ENCODE measurements at places on chromosomes 12 and 14. TPM values are rescaled to one million over a fixed set of nuclear protein-coding genes. Genes with fewer than 3 reads are reported as not detected.

SLC7A7 gene
- 0.58 TPM for total RNA-seq

DBX2 gene
- not detected for total RNA-seq

KRT77 gene
- total RNA-seq = not detected

MON2 gene
- total RNA-seq = 39.3 TPM

ANKRD9 gene
- 12.6 TPM for total RNA-seq

TAS2R42 gene
- not detected for total RNA-seq

SOAT2 gene
- total RNA-seq = 5.9 TPM

INHBC gene
- total RNA-seq = not detected

WNT5B gene
- 5.8 TPM for total RNA-seq

SERPINA9 gene
- not detected for total RNA-seq

LRRC9 gene
- total RNA-seq = not detected

SLC4A8 gene
- total RNA-seq = 9.2 TPM

GLS2 gene
- 1.1 TPM for total RNA-seq

DNA sequence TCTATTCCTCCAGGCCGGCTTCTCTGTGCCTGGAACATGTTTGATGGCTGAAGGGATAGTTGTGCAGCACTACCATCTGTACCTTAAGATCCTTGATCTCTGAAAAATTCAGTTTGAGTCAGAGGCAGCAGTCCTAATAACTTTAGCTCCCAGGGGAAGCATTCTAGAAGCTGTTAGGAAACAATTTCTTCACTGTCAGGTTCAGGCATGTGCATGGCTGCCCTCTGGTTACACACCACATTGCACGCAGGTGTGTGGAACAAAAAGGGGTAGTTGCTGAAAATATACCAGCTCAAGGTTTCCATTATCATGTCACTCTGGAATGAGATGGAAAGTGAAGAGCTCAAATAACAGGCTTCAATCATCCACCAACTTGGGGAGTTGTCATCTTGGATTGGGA is 80.1 kb downstream of the CHST11 start:
- no peak overlapping the region for H3K4me3 ChIP-seq
- H3K4me1 ChIP-seq = peaks cover 53% of the 10 kb centered on the region
- peaks cover 50% of the 10 kb centered on the region for H3K36me3 ChIP-seq
- no peak overlapping the region for H3K27ac ChIP-seq
- H3K27me3 ChIP-seq = no peaks in the 10 kb centered on the region

- peak; percentile 44 for DNase-seq
- peaks cover 10% of the 10 kb centered on the region for H3K4me1 ChIP-seq
- H3K27me3 ChIP-seq = peaks cover 78% of the 10 kb centered on the region
Measured at GRCh38 chr12:1630133-1630826, 1.2 kb downstream of the WNT5B start.

GRCh38 chr12:88299567-88300101 is 157.5 kb downstream of the TMTC3 start:
- peaks cover 31% of the 10 kb centered on the region for H3K4me1 ChIP-seq
- peak overlapping the region; percentile 2 for H3K4me3 ChIP-seq
- peak; percentile 85 for DNase-seq
- H3K36me3 ChIP-seq = peaks cover 5% of the 10 kb centered on the region

DNA sequence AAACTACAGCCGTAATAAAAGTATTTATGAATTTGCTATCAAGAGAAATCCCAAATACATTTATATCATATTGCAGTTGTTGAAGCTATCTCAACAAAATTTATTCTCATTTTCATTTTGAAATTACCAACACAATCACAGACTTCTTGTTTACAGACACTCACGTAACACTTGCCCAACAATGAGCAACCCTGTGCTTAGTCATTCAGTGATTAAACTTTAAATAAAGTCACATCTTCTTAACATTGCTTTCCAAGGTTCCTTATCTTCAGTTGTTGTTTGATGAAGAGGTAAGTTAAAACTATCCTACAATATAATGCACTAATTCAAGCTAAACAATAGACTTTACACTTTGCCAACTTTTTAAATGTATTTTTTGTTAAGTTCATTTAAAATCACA is 601.8 kb downstream of the SLC16A7 start:
- H3K4me3 ChIP-seq = no peak overlapping the region
- no peak overlapping the region for H3K27ac ChIP-seq
- no peak for DNase-seq
- H3K36me3 ChIP-seq = no peaks in the 10 kb centered on the region
- no peaks in the 10 kb centered on the region for H3K4me1 ChIP-seq

DNA sequence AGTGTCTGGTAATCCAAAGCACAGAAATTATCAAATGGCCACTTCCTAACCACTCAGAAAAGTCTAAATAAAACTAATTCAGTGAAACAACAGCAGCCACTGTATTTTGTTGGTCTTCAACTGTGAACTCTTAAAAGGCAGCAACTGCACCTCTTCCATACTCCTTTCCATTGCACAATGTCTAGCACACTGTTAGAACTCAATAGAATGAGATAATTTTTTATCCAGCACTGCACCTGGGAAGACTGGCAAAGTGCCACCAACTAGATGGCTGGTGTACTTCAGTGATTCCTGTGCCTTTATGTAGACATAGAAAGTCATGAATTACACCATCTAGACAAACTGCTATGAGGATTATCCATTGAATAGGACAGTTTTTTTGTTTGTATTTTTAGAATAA is 26.2 kb downstream of the LGR5 start:
- H3K4me3 ChIP-seq = no peak overlapping the region
- no peaks in the 10 kb centered on the region for H3K4me1 ChIP-seq
- no peak for DNase-seq
- H3K27me3 ChIP-seq = peaks cover 12% of the 10 kb centered on the region

GRCh38 chr12:65335021-65335714 is 56.7 kb downstream of the MSRB3 start:
- no peaks in the 10 kb centered on the region for H3K36me3 ChIP-seq
- no peak overlapping the region for H3K4me3 ChIP-seq
- DNase-seq = no peak
- no peak overlapping the region for H3K27ac ChIP-seq
- H3K27me3 ChIP-seq = peaks cover 13% of the 10 kb centered on the region
- no peaks in the 10 kb centered on the region for H3K4me1 ChIP-seq

GRCh38 chr12:89160716-89161123 is 191.6 kb downstream of the DUSP6 start:
- DNase-seq = no peak
- peaks cover 21% of the 10 kb centered on the region for H3K36me3 ChIP-seq
- no peak overlapping the region for H3K4me3 ChIP-seq
- no peaks in the 10 kb centered on the region for H3K27me3 ChIP-seq

- H3K4me1 ChIP-seq = no peaks in the 10 kb centered on the region
- peaks cover 2% of the 10 kb centered on the region for H3K27me3 ChIP-seq
- no peak overlapping the region for H3K4me3 ChIP-seq
- DNase-seq = peak; percentile 57
Measured at GRCh38 chr14:78598046-78598920, 428.1 kb downstream of the NRXN3 start.

GRCh38 chr12:46818642-46819041 is 7.2 kb downstream of the SLC38A4 start:
- H3K27me3 ChIP-seq = peaks cover 10% of the 10 kb centered on the region
- no peak overlapping the region for H3K4me3 ChIP-seq
- no peaks in the 10 kb centered on the region for H3K4me1 ChIP-seq
- DNase-seq = no peak
- no peak overlapping the region for H3K27ac ChIP-seq

- no peak overlapping the region for H3K4me3 ChIP-seq
- no peaks in the 10 kb centered on the region for H3K4me1 ChIP-seq
- H3K27me3 ChIP-seq = peaks cover 50% of the 10 kb centered on the region
- DNase-seq = no peak
- H3K27ac ChIP-seq = no peak overlapping the region
Measured at GRCh38 chr12:52501490-52501889, 8.4 kb upstream of the KRT6A start.

- H3K27me3 ChIP-seq = no peaks in the 10 kb centered on the region
- H3K36me3 ChIP-seq = no peaks in the 10 kb centered on the region
- no peak overlapping the region for H3K27ac ChIP-seq
- no peak for DNase-seq
Measured at GRCh38 chr12:70661466-70662161, 24.4 kb upstream of the PTPRB start.

GRCh38 chr12:78802593-78802992 is 62.0 kb upstream of the SYT1 start:
- DNase-seq = no peak
- H3K4me1 ChIP-seq = no peaks in the 10 kb centered on the region
- H3K27ac ChIP-seq = no peak overlapping the region
- no peaks in the 10 kb centered on the region for H3K36me3 ChIP-seq
- H3K27me3 ChIP-seq = no peaks in the 10 kb centered on the region
- H3K4me3 ChIP-seq = no peak overlapping the region

DNA sequence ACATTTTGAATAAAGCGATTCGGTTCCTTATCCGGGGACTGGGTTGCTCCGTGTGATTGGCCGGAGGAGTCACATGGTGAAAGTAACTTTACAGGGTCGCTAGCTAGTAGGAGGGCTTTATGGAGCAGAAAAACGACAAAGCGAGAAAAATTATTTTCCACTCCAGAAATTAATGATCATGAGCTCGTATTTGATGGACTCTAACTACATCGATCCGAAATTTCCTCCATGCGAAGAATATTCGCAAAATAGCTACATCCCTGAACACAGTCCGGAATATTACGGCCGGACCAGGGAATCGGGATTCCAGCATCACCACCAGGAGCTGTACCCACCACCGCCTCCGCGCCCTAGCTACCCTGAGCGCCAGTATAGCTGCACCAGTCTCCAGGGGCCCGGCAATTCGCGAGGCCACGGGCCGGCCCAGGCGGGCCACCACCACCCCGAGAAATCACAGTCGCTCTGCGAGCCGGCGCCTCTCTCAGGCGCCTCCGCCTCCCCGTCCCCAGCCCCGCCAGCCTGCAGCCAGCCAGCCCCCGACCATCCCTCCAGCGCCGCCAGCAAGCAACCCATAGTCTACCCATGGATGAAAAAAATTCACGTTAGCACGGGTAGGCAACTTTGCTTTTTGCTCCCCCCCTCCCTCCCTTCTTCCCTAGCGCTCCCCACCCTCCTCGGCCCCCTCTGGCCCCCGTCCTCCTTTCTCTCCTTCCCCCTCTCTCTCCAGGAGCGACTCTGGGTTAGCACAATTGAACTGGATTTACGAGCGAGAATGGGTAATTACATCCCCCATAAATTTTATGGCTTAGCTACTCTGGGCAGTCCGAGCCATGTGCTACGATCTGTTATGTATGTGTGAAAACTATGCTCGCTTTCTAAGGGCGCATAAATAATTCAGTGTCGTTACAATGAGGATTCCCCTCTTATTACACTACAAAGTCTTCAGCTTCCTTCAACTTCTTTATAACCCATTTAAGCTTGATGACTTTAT is at the start of gene HOXC4:
TSS of gene HOXC4 (plus strand) at position 85 of the 991 bp plus-strand sequence. CDS start at position 173, 88 bp downstream.
- peak within 1 kb of the TSS; percentile 79 for H3K27ac ChIP-seq
- H3K4me3 ChIP-seq = peak within 1 kb of the TSS; percentile 75
- H3K27me3 ChIP-seq = peaks cover 88% of the 10 kb centered on the region
- H3K4me1 ChIP-seq = peaks cover 30% of the 10 kb centered on the region
- peak; percentile 62 for DNase-seq
- no peaks in the 10 kb centered on the region for H3K36me3 ChIP-seq

- peaks cover 3% of the 10 kb centered on the region for H3K36me3 ChIP-seq
- peaks cover 2% of the 10 kb centered on the region for H3K4me1 ChIP-seq
- no peak overlapping the region for H3K27ac ChIP-seq
- no peak for DNase-seq
Measured at GRCh38 chr14:61113561-61114225, 132.6 kb downstream of the SLC38A6 start.

- DNase-seq = no peak
- H3K4me3 ChIP-seq = no peak overlapping the region
- no peaks in the 10 kb centered on the region for H3K27me3 ChIP-seq
- no peaks in the 10 kb centered on the region for H3K4me1 ChIP-seq
Measured at GRCh38 chr12:22956690-22957089, 331.7 kb downstream of the ETNK1 start.

- H3K4me1 ChIP-seq = peaks cover 6% of the 10 kb centered on the region
- H3K4me3 ChIP-seq = no peak overlapping the region
- no peaks in the 10 kb centered on the region for H3K36me3 ChIP-seq
- H3K27ac ChIP-seq = no peak overlapping the region
Measured at GRCh38 chr14:51776102-51776894, 84.1 kb upstream of the GNG2 start.

- H3K27ac ChIP-seq = no peak overlapping the region
- H3K27me3 ChIP-seq = no peaks in the 10 kb centered on the region
Measured at GRCh38 chr14:102728501-102728900, 48.7 kb upstream of the TRAF3 start.

GRCh38 chr14:26996246-26996645 is 398.4 kb upstream of the NOVA1 start:
- H3K27me3 ChIP-seq = no peaks in the 10 kb centered on the region
- H3K4me1 ChIP-seq = no peaks in the 10 kb centered on the region

- no peaks in the 10 kb centered on the region for H3K36me3 ChIP-seq
- no peak for DNase-seq
- no peak overlapping the region for H3K4me3 ChIP-seq
Measured at GRCh38 chr12:87801860-87802720, 227.1 kb downstream of the C12orf50 start.

GRCh38 chr12:26783131-26783526 is 49.9 kb downstream of the ITPR2 start:
- H3K27me3 ChIP-seq = no peaks in the 10 kb centered on the region
- H3K4me3 ChIP-seq = no peak overlapping the region
- H3K27ac ChIP-seq = no peak overlapping the region
- no peak for DNase-seq

Measured in activated CD8-positive, alpha-beta memory T cell treated with anti-CD3 and anti-CD28 coated beads, Interleukin-2, amount 10 ng/mL, durations not matched to agents 7 days and 5 days (primary cell).